ENCODE measurements at places on chromosomes 7 and 10. TPM values are rescaled to one million over a fixed set of nuclear protein-coding genes. Genes with fewer than 3 reads are reported as not detected.

FAM25A gene
- not detected for total RNA-seq

BLVRA gene
- 37.8 TPM for total RNA-seq

WDR86 gene
- 0.42 TPM for total RNA-seq

HOXA13 gene
- 0.26 TPM for total RNA-seq

SMKR1 gene
- 3.9 TPM for total RNA-seq

NRP1 gene
- total RNA-seq = 37.3 TPM

IDI2 gene
- not detected for total RNA-seq

EPO gene
- total RNA-seq = 0.88 TPM

SEMA4G gene
- total RNA-seq = 2.5 TPM

RNF133 gene
- total RNA-seq = not detected

AFAP1L2 gene
- total RNA-seq = 0.45 TPM

WEE2 gene
- not detected for total RNA-seq

CUX1 gene
- 43.0 TPM for total RNA-seq

NCF1 gene
- not detected for total RNA-seq

MAT1A gene
- total RNA-seq = 0.11 TPM

GIMAP1 gene
- total RNA-seq = not detected

CCDC146 gene
- 3.4 TPM for total RNA-seq

CPEB3 gene
- 8.6 TPM for total RNA-seq

LDB3 gene
- total RNA-seq = 137 TPM

OIT3 gene
- total RNA-seq = 0.51 TPM

MACROH2A2 gene
- 11.2 TPM for total RNA-seq

HOXA3 gene
- total RNA-seq = 1.7 TPM

OR2A7 gene
- total RNA-seq = not detected

CH25H gene
- 0.36 TPM for total RNA-seq

MAGI2 gene
- total RNA-seq = 5.7 TPM

UNCX gene
- total RNA-seq = not detected

CTNNA3 gene
- 6.9 TPM for total RNA-seq

CFAP43 gene
- not detected for total RNA-seq

RAMP3 gene
- not detected for total RNA-seq

EPHA1 gene
- not detected for total RNA-seq
